ENCODE measurements at places on chromosomes 13 and 19.

DNA sequence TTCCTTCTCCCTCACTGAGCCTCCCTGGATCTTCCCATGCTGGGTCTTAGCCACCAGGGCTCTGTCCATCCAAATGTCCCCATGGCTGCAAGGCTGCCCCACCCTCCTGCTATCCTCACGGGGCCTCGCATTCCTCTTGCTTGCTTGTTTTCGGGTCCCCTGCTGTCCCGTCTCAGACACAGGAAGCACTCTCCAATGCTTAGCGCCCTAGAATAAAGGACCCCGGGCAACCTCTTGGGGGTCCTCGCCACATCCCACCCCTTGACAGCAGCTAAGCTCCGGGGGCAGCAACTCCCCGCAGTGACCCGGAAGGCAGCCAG lies 23.7 kb downstream of the SH3GL1 start:
- DNase-seq = no peak

GRCh38 chr13:47829690-47830089 lies 171.4 kb downstream of the SUCLA2 start:
- no peak for DNase-seq

GRCh38 chr19:38015216-38015615 lies 108.2 kb downstream of the SIPA1L3 start:
- no peak for DNase-seq

GRCh38 chr19:42534391-42534790 lies 6.1 kb upstream of the CEACAM1 start:
- DNase-seq = no peak

DNA sequence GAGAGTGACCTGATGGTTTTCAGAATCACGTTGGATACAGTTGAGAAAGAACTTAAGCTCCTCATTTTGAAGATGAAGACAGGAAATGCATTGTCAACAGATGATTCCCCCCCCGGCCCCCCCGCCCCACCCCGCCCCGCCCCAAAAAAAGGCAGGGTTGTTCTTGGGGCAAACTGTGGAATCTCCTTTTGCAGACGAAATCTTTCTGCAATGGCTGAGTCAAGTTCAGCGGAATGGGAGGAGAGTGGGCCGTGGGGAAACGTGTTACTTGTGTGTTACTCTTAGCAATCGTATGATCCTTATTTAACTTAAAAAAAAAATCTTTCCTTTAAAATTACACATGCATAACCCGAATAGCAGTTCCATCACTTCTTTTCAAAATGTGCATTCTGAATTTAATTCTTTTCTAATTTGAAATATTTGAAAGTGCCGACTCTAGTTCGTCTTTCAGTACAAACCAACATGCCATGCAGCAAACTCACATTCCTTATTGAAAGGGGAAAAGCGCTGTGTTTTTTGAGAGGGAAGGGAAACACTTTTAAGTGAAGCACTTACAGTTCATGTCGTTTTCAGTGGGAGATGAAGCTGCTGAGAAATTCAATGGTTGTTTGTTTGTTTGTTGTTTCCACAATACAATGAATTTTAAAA lies 348.5 kb upstream of the ARGLU1 start:
- no peak for DNase-seq

- no peak for DNase-seq
Measured at GRCh38 chr19:30349131-30349730, 23.0 kb upstream of the ZNF536 start.

DNA sequence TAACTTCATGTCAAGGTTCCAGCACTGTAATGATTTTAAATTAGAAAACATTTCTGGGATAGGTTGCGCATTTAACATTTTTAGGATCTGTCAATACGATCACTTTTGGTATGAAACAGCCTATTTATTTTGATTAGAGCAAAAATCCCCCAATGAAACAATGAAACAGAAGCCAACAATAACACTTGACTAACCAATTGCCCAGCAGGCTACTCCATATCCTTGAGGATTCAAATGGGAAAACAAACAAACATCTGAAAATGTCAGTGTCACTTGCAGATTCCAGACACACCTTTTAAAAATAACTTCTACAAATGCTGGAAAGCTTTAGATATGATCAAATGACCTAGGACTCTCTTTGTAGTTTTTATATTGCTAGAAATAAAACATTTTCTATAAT lies 1412.5 kb upstream of the PRR20A start:
- no peak for DNase-seq

- no peak for DNase-seq
Measured at GRCh38 chr13:94195715-94196114, 283.8 kb downstream of the DCT start.

- no peak for DNase-seq
Measured at GRCh38 chr19:3637621-3638020, 11.0 kb upstream of the CACTIN start.

DNA sequence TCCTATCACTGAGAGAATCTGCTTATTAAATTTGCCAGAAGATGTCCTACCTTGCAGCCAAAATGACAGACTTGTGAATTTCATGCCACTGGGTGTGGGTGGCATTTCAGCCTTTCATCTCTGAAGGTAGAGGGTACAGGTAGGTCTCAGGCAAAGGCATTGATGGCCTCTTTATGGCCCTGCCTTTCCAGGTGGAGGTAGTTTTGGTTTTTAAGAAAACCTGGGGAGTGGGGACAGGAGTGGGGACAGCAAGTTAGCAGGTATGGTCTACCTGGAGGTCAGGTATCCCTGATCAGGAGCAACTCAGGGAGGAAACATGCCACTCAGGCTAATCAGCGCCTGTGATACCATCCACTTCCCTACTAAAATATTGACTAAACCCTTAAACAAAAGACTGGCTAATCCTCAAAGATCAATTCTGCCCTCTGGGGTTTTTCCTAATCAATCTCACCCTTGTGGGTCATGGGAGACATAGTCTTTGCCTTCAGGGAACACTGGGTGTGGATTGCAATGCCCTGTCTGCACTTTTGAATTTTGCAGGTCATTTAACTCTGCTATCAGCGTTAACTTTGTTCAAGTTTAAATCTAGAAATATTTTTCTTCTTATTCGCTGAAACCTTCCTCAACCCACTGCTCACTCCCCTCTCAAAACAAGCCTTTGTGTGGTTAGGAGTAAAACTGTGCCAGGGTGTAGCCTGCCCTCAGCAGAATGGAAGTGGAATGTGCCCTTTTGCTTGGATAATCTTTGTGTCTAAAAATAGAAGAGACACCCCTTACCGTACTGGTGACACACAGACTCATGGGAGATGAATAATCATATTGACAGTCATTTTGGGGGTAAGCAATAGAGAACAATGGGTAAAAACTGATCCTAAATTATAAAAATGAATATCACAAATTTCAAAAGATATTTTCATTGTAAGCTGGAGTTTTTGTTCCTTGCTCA lies 233.7 kb downstream of the COG6 start:
- no peak for DNase-seq

DNA sequence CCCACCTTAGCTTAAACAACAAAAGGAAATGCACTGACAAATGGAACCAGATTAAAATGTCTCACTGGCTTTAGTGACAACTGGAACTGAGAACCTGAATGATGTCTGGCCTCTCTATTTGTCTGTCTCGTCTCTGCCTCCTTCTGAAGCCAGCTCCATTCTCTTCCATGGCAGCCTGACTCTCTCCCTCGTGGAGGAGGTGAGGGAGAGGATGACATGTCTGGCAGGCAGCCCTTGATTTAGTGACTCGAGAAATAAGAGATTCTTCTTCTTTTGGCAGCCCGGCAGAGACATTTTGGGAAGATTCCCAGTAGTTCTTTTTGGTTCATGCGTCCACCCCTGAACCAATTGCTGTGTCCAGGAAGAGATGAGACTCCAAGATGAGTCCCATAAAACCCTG lies 131.7 kb downstream of the KLF5 start:
- DNase-seq = no peak

DNA sequence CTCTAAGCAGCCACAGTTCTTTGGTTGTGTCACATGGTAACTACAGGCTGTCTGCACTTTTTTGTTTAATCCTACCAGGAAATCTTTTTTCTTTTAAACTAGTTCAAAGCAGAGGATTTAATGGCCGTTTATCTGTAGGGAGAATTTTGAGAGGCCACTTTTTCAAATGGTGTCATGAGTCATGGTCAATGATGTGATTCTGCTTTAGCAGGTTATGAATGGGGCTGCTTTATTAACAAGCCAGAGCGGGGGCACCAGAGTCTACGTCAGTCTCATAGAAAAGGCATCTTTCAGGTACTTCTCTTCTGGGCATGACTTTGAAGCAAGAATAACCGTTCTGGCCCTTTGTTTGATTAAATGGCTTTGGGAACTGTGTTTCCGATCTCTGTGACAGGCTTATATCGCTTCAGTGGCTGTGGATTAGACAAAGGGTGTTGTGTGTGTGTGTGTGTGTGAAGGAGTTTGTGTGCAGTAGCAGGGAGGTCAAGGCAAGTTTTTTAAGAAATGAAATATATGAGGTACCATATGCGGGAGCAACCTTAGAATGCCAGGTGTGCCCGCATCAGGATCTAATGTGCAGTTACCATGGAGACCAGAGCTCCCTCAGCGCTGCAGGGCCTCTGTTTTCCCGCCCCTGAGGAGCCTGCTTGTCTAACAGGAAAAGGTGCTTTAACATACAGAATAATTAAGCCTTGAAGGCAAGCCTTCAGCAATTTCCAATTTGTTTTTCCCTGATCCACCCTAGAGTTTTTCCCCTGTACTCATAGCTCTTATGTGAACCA lies 120.5 kb downstream of the KATNAL1 start:
- no peak for DNase-seq

- DNase-seq = no peak
Measured at GRCh38 chr13:41580345-41580744, 123.0 kb downstream of the RGCC start.
